SIG-M5 (cell line): ENCODE measurements at places on chromosomes 5 and 9.

DNA sequence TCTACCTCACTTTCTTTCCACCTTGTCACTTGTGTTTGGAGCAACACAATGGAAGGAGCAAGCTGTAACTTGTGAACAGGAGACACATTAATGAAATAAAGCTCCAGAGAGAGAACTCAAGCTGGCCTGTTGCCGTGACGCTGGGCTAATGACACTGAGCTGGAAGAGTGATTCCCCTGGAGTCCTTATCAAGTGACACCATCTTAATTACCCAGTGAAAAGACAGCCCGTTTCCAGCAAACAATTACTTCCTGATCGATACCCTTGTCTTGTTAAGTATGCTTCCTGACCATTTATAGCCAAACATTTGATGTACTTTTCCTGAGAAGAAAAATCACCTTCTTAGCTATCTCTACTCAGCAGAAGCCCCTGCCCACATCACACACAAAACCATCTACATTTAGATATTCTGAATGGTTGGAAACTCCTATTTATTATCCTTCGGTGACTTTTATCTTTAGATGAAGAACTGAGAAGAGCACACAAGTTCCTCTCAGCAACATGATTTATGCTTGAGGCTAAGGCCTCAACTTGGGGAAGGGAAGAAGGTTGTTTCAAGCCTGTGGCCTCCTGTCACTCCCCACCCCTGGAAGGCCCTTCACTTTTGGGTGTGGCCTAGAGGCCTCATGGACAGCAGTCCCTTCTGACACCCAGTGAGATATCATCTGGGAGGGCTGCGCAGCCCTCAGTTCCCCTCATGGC lies 34.1 kb downstream of the CRHBP start:
- DNase-seq = no peak

GRCh38 chr9:68597362-68597997 lies 56.8 kb upstream of the TMEM252 start:
- DNase-seq = no peak

DNA sequence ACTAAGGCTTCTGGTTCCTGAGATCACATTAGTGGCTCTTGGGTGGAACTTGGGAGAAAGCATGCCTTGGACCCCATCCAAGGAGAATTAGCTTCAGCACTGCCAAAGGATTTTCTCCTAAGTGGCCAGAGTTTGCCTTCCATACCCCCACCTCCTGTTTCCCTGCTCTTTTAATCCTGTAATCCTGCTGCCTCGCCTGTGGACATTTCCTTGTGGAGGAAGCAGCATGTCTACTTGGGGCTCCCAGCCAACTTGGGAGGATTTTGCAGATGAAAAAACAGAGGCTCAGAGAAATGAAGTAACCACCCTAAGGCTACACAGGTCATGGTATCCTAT lies 1.6 kb downstream of the ARSI start:
- DNase-seq = no peak

DNA sequence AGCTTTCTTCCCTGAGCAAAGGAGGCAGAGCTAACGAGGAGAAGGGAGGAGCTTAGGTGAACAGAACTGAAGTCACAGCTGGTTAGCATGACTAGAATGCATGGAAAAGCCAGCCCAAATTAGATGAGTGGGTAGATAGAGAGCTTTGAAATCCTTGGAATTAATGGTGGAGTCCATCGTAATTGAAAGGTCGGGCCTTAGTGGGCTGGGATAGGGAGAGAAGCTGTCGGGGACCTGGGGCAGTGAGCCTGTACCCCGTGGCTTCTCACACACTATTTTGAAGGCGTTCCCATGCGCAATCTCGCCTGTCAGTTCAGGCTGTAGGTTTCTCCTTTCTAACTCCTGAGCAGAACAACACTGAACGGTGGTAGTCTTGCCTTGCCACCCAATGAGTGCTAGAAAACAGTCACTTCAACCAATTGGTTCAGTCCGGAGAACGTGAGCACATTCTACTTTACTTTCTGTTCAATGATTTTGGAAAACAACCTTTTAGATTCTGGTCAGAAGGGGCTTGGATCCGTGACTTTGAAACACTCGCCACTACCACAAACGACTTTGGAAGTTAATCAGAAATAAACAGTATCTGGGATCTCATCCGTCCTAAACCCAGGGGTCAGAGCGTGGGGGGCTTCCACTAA lies 655 bp upstream of the RAI14 start:
- no peak for DNase-seq

GRCh38 chr5:138875552-138875875 lies 379 bp upstream of the LRRTM2 start:
- DNase-seq = no peak
